HT-29 (cell line): ENCODE measurements at places on chromosomes 5 and 9. TPM values are rescaled to one million over a fixed set of nuclear protein-coding genes. Genes with fewer than 3 reads are reported as not detected.

GRCh38 chr5:132295505-132296411 is 1.6 kb downstream of the SLC22A4 start:
- DNase-seq = no peak

GRCh38 chr9:676780-677438 is 164.6 kb upstream of the DMRT1 start:
- DNase-seq = peak; percentile 13

FAM240B gene
- total RNA-seq = not detected in 2 replicates

DNA sequence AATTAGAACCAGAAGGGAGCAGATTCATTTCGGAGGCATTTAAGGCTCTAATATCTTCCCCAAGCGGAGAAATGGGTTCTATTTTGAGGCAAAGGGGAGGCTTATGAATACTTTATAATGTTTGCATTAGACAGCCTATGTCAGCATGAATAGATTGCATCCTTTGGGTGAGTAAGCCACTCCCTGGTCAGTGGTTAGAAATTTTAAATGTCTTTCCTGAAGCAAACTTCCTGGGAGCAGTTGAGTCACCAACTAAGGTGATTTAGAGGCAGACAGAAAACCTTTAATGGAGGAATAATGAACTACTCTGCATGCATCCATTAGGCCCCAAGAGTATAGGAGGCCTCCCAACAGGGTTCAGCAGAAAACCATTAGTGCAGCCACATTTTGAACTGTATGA is 204.9 kb downstream of the ELAVL2 start:
- no peak for DNase-seq

LHX3 gene
- not detected in 2 replicates for total RNA-seq

SPINK6 gene
- total RNA-seq = not detected in 2 replicates

EQTN gene
- total RNA-seq = 0.18 TPM in 1 of 2 replicates, not detected in the other

GRCh38 chr5:68271124-68271523 is 55.6 kb downstream of the PIK3R1 start:
- no peak for DNase-seq

DNA sequence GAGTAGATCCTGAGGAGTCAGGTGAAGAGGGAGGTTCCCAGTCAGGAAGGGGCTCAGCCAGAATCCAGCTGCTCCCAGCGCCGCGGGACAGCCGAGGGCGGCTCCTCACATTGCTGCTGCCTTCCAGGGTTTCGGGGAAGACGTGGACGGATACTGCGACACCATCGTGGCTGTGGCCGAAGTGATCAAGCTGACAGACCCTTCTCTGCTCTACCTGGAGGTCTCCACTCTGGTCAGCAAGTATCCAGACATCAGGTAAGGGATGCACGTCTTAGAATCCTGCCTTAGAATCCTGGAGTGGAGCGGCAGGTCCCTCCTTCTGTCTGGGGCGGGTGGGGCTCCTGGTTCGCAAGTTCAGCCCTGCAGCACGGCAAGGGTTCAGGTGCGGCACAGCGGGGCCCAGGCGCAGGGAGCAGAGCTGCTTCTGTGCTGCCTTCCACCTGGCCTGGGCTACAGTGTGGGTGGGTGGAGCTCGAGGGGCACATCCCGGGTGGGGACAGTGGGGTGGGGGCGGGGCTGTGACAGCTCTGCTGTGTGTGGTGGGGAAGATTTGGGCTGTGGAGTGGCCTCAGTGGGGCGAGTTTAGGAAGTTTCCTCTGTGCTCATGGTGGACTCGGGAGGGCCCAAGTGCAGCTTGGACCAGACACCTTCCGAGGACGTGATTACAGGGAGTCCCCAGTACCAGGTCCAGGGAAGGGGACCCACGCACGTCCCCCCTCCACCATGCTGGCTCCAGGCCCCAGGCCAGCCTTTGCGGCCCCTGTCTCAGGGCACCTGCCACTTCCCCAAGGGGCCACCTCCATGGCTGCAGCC is 22.8 kb downstream of the EXOC3 start:
- DNase-seq = no peak

SLC6A19 gene
- not detected in 2 replicates for total RNA-seq

GRCh38 chr5:173213236-173213933 is 21.6 kb downstream of the NKX2-5 start:
- no peak for DNase-seq

GRCh38 chr5:92777421-92777820 is 803.6 kb downstream of the NR2F1-AS1 start:
- DNase-seq = no peak

GRCh38 chr5:132428484-132429462 is 59.3 kb downstream of the SLC22A5 start:
- no peak for DNase-seq

DNA sequence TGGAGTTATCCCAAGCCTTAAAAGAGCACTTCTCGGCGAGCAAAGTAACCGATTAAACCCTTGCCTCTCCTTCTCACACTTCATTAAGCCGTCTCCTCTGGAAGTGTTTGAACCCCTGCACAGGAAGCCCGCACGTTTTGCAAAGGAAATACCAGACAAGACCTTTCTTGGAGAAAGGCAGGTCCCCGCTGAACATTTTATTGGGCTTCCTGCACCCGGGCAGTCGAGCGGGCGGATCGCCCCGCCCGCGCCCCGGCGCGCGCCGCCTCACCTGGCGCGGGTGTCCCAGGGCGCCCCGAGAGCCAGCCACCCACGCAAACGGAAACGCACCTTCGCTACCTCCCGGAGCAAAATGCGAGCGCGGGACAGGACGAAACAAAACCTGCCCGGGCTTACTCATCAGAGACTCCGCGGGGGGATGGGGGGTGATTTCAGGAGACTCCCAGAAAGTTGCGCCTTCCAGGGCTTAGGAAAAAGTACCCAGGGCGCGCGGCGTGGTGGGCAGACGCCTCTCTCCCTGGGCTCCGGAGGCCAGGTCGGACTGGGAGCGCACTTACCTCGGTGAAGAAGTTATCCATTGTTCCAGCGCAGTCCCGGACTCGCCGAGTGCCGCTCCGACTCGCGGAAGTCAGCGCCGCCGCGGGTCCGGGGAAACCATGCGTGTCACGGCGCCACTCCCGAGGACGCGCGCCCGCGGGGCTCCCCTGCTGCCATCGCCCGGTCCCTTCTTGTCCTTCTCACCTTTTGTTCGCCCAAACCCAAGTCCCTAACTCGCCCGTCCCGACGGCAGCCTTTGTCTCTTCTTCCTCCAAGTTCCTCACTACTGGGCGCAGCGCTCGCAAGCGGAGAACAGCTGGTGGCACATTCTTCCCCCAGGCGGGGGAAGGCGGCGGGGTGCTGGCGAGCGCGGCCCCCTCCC is 598 bp downstream of the MYO10 start:
- DNase-seq = peak; percentile 74

- no peak for DNase-seq
These were observed 139.9 kb downstream of the RFX3 start for GRCh38 chr9:3385871-3386270.

GRCh38 chr9:128203707-128204551 is 750 bp downstream of the DNM1 start:
- DNase-seq = peak; percentile 50

PCDHGB6 gene
- 0.18 and 0.33 TPM in 2 replicates for total RNA-seq

DNA sequence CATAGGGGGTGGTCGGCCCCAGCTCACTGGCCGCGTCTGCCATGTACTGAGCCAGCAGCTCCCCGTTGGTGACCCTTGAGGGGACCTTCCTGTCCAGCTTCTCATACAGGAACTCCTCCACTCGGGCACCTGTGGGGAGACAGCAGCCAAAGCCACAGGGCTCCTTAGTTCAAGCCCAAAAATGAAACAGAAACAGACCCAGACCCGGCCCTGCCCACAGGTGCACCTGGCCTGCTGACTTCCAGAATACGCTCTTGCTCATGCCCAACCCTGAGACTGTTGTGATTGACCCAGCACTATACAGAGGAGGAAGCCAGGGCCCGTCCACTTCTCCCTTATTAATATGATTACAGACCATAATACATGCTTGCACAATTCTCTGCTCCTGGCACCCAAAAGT is 7.0 kb downstream of the SH3GLB2 start:
- no peak for DNase-seq

SLC6A18 gene
- total RNA-seq = not detected in 2 replicates

- no peak for DNase-seq
These were observed 13.0 kb downstream of the GLRX start for GRCh38 chr5:95809414-95809960.

COL27A1 gene
- total RNA-seq = 14.5 and 17.6 TPM in 2 replicates

GRCh38 chr5:23353286-23353685 is 154.1 kb upstream of the PRDM9 start:
- DNase-seq = no peak

GRCh38 chr5:14913096-14913495 is 41.5 kb upstream of the ANKH start:
- DNase-seq = no peak

DNA sequence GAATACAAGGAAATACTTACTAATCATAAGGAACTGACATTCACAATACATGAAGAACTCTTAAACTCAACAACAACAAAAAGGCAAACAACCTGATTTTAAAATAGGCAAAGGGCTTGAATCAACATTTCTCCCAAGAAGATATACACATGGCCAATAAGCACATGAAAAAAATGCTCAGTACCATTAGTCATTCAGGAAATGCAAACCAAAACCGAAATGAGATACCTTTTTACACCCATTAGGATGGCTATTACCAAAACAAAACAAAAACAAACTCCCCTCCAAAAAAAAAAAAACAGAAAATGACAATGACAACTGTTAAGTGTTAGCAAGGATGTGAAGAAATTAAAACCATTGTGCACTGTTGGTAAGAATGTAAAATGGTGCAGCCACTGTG is 104.1 kb upstream of the ZNF462 start:
- DNase-seq = no peak

GRCh38 chr5:156865427-156865826 is 15.3 kb downstream of the PPP1R2B start:
- DNase-seq = no peak

DNA sequence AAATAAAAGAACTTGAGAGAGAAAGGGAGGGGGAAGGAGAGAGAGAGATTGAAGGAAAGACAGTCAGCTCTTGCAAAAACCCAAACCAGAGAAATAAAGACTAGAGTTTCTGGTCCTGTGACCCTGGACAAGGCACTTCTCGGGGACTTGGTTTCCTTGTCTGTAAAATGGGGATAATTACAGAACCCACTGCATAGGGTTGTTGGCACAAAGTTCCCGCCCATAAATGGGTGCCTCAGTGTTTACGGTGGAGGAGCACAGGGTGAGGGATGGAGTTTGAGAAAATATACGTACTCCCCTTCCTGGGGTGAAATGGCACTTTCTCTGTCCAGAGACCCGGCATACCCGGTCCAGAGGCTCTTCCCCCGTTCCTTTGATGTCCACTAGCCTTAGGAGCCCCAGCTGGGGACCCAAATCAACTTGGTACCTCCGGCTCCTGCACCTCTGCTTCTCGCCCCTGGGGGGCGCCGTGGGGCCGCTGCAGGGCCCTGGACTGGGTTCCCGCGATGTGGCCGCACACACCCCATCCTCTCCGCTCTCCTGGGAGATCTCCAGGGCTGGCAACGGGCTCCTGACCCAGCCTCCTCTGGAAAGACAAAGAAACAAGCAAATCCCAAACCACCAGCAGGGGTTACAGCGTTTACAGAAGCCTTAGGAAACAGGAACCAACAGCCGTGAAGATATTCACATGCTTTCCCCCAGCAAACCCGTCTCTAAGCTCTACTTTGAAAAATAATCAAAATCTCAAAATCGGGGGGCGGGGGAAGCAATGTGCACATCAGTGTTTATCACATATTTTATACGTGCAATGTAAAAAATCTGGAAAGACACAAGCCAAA is 26.3 kb downstream of the PTGES start:
- peak; percentile 66 for DNase-seq

GRCh38 chr5:117255211-117256027 is 680.8 kb upstream of the SEMA6A start:
- no peak for DNase-seq

GRCh38 chr5:9853309-9853708 is 223.2 kb upstream of the TAS2R1 start:
- no peak for DNase-seq

- no peak for DNase-seq
These were observed 64.2 kb upstream of the PCSK5 start for GRCh38 chr9:75826314-75826713.

DNA sequence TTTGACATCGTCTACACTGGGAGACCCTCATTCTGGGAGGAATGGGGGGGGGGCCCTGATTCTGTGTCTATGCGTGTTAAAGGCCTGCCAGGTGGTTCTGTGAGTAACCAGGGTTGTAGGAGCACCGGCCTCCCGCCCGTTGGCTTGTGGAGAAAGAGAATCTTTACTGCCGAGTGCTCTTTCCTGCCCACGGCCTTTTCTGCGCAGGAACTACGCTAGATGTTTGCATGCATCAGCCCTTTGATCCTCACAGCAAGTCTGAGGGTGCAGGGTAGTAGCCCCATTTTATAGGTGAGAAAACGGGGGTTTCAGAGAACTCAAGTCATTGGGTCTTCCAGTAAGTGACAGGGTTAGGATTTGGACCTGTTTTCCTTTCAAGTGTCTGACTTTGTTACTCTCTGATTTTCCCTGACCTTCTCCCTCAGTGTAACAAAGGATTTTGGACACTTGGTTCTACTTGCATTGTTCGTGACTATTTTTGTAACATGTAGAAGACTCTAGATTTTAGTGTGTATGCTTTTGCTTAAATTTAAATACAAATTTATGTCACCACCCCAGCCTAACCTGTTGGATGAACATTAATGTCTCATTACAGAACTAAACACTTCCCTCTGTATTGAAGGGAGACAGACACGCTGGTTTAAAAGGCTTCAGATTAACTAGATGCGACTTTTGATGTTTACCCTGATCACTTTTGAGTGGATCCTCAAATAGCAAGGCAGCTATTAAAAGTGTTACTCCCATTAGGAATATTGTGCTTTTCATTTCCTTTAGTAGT is 22.0 kb downstream of the MAST4 start:
- DNase-seq = no peak

GRCh38 chr5:178232124-178232919 is at the start of gene PHYKPL:
Gene PHYKPL (minus strand): TSS chr5:178232802. CDS start chr5:178232550, 252 bp downstream.
- peak; percentile 76 for DNase-seq

- no peak for DNase-seq
These were observed 1207.1 kb upstream of the CDH18 start for GRCh38 chr5:21195145-21195544.

DNA sequence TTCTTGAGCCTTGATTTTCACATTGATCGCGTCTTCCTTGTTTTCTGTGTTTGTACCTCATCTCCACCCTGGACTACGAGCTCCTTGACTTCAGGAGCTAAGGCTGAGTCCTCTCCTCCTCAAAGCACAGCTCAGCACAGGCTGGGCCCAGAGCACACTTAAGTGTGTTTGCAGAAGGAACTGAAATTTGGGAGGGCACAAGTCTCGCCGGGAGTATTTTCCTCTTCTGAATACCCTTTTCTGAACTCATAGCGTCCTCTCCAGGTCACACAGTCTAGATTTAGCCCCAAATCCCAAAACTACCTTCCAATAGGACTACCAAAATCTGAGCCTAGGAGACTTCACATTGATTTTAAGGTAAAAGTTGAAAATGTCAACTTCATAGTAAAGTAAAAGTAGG is 41.6 kb downstream of the TSTD2 start:
- no peak for DNase-seq

GRCh38 chr9:113929634-113930389 is 53.7 kb downstream of the ZNF618 start:
- no peak for DNase-seq

GRCh38 chr9:137396227-137396626 is 26.7 kb downstream of the EXD3 start:
- DNase-seq = no peak

GRCh38 chr5:89123581-89123980 is 240.6 kb upstream of the MEF2C start:
- DNase-seq = no peak
